Right forelimb (tissue), 1 donor: ENCODE measurements at places on chromosomes 5 and 9.

DNA sequence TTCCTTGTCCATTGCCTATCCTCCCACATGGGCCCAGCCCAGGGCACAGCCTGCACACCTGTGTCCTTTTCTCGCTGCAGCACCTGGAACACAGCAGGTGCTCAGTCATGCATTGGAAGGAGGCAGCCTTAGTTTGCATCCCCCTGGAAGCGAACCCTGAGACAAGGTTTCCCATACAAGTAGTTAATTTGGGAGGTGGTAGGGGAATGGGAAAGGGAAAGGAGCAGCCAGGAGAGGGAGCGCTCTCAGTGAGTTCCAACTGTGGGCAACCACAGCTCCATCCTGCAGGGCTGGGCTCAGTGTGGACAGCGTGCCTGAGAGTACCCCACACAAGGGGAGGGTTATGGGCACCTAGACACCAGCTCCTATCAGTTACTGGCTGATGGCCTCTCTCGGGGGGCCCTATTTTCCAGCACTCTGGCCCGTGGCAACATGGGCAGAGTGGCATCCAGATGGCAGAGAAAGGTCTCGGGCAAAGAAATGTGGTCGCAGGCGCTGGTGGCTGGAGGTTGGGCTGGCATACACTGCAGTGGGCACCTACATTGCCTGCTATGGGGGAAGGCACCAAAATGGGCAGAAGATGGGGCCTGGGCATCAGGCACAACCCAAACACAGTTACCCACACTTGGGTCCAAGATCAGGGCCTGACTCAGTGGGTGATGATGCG is 50.1 kb downstream of the TSPAN17 start:
- no peak for DNase-seq

DNA sequence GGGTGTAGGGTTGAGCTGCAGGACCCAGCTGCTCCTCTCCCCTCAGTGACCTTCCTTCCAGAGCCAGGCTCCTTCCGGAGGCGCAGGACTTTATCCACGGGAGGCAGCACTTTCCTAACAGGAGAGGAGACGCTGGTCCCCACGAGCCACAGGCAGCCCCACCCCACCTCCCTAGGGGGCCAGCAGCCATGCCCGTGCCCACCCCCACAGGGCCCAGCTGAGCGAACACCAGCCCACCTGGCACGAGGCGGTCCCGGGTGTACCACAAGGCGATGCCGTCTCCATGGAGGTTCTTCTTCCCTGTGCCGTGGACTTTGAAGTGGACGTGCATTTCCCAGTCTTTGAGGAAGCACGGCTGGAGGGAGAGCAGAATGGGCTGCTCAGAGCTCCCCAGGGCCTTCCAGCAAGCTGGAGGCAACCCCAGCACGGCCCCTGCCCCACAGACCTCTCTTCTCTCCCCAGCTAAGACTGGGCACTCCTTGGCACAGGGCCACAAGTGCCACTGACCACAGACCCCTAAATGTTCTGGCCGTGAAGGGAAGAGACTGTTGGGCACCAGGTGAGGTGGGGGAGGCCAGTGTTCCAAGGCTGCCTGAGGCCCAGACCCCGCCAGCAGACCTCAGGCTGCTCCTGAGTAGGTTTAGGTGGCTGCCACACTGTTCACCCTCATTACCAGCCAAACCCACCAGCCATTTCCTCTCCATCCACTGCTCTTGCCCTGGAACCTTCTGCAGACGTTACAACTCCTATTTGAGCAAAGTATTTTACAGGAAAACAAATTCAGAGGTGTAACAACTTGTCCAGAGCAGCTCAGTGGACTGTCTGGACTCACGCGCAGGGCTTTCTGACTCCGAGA is 13.0 kb downstream of the LMAN2 start:
- DNase-seq = no peak

GRCh38 chr9:123611226-123611625 is 255.2 kb downstream of the CRB2 start:
- DNase-seq = no peak

DNA sequence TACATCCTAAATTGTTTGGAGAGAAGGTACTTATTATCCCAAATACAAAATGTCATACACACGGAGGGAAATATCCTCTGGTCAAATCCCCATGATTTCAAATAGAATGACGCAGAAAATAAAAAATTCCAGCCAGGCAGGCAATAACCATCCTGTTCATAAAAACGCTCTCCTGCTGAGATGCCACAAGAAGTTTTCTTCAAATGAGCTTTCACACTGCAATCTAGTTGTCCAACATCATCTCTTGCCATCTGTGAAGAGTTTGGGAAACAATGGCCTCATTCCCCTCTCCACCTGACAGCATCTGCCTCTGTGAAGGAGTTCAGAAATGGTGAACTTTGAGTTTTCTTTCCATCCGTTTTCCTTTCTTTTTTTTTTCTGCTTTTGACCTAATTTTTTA is 83.3 kb upstream of the SLC30A5 start:
- DNase-seq = no peak

DNA sequence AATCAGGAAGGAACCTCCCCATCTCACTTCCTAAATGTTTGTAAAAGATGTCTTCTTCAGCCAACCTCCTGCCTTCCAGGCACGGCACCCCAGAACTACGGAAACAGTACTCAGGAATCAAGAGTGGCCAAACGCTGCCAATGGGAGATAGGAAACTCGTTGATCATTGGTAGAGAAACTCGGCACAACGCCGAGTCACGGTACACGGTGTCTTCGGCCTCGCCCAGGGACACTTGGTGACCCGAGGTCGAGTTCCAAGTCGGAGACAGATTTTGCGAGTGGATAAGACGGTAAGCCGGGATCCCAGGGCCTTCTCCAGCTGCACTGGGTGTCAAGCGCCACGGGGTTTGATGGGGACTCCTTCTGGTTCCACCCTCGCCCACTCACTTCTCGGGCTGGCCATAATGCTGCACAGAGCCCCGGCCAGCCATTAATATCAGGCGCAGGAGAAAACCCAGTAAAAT is 343 bp downstream of the KIAA0825 start:
- DNase-seq = no peak

GRCh38 chr5:127396490-127397155 is 106.0 kb downstream of the MEGF10 start:
- DNase-seq = no peak

- DNase-seq = no peak
Measured at GRCh38 chr5:21254161-21254560, 1266.2 kb upstream of the CDH18 start.

DNA sequence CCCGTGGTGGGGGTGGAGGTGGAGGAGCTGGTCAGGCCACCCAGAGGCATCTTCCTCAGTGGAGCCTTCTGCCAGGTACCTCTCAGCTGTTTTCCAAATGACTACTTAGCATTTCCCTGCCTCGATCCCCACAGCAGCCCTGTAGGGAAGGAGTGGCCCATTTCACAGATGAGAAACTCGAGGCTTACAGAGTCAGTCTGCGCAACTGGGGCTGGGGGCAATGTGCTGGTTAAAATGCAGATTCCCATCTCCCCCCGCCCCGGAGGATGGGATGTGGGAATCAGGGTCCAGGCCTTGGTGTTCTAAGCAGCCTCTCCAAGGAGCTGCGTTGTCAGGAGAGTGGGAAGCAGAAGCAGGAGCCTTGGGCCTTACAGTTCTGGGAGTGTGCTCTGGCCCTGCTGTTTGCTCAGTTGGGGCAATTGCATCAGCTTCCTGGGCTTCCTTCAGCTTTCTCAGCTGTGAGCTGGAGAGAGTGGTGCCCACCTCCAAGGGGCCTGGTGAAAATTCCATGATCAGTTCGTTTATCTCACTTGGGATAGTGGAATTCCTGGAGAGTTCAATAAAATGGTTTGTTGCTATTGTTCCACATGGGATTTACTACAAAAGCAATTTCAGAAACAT is 19.4 kb downstream of the ERGIC1 start:
- DNase-seq = no peak

- DNase-seq = peak; percentile 63
Measured at GRCh38 chr9:110048976-110049698, 158.8 kb downstream of the C9orf152 start.

DNA sequence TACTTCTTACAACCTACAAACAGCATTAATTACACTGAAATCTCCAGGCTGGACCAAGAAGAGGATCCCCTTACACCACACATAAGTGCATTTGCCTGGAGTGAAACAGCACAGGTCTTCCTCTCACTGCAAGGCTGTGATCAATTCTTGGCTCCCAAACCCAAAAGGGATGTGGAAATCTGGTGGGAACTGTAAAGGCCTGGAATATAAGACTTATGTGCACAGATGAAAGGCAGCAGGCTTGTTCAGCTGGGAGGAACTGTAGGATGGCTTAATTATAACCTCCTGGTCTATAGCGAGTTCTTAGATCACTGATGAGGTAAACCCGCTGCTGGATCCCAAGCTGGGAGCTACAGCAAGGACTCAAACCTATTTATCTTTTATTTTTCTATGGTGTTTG is 182.9 kb upstream of the TNC start:
- peak; percentile 61 for DNase-seq
